ENCODE measurements at places on chromosomes 2 and 18. TPM values are rescaled to one million over a fixed set of nuclear protein-coding genes. Genes with fewer than 3 reads are reported as not detected.

TTL gene
- 26.8 TPM for total RNA-seq

DPP10 gene
- total RNA-seq, result not detected

DNA sequence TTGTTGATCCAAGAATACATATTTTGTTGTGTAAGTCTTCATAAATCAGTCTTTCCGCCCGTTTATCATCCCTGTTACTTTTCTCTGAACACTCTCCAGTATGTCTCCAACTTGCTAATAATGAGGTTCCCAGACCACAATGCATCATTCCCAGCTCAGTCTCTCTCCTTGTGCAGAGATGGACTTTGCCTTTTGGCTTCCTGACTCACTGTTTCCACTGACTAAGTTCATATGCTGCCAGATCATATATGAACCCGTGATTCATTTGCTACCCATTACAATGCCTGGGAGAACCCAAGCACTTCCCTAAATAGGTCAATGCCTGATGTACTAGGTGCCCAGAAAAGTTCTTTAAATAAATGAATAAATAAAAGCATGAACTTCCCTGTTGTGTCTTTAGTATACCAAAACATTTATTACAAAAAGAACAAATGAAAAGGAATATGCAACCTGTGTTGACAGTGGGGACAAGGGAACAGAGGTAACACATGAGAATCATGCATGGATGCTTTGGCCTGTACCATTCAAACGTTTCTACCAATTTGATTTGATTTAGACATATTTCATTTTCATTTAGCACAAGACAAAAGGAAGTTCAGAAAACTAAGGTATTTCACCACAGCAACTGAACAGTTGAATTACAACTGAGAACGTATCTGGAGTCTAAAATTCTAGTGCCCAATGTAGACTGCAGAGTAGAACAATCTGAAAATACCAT, 215.4 kb upstream of the HNRNPA3 start:
- no peak for DNase-seq

- DNase-seq, result no peak
Observed at GRCh38 chr18:5521000-5521399, 22.8 kb downstream of the EPB41L3 start.

GRCh38 chr2:162123806-162124758, 28.0 kb downstream of the GCG start:
- no peak for DNase-seq

GRCh38 chr2:121866789-121867188, 111.3 kb downstream of the TSN start:
- DNase-seq, result no peak

GRCh38 chr2:1259746-1260145, 153.5 kb upstream of the TPO start:
- no peak for DNase-seq

GRCh38 chr2:72892506-72893173, 5.4 kb downstream of the SPR start:
- peak; percentile 42 for DNase-seq

GRCh38 chr2:237539681-237540080, 26.7 kb upstream of the PRLH start:
- DNase-seq, result no peak

GRCh38 chr2:230512955-230513748, 97.2 kb downstream of the SP100 start:
- no peak for DNase-seq

DNA sequence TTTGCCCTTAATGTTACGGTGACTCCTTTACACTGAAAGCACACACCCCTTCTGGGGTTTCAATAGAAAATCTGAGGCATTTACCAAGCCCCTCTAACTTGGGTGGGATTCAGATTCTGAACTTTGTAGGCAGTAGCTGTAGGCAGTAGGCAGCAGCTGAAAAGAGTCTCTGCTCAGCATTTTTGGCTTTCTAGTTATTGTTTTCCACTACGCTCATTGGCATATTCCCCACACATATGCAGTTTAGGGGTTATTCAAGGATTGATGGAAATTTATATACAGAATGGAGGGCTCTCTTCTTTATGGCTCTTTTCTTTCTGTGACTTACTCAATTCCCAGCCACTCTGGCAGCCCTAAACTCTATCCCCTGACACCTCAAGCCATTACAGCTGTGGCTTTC, 232.7 kb upstream of the REV1 start:
- DNase-seq, result no peak

DNA sequence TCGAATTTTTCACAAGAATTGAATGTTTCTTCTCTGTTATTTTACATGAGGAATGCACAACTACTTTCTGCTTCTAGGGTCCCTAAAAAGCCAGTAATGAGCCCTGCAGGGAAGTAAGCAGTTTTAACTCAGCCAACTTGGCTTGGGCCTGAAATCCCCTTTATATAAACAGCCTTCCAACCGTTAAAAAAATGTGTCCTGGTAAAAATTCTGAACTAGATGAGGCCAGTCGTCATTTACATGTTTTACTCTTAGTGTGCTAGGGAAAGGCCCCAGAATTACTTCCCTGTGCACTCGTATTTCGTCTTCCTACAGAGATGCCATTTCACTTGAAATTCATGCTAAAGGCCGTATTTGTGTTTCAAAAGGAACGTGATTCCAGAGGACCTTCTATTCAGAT, 42.4 kb upstream of the RPE start:
- no peak for DNase-seq

DNA sequence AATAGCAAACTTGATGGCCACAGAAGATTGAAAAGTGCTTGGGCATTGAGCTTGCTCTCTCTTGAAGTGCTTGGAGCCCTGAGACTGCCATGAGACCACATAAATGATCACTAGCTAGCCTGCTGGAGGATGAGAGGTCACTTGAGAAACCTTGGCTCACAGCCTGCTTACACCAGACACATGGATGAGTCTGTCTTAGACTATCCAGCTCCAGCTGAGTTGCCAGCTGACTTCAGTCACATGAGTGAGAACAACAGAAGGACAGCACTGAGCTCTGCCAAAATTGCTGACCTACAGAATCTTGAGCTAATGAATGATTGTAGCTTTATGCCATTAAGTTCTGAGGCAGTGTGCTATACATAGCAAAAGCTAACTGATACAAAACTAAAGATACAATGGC, 18.1 kb downstream of the NABP1 start:
- no peak for DNase-seq

GRCh38 chr18:49527631-49528327, 34.1 kb upstream of the LIPG start:
- no peak for DNase-seq
